Motor neuron (in vitro differentiated cells): ENCODE measurements at places on chromosomes 6 and 20. TPM values are rescaled to one million over a fixed set of nuclear protein-coding genes. Genes with fewer than 3 reads are reported as not detected.
A peak's percentile ranks its signal among the peaks of the same experiment; 100 is the strongest.

DNA sequence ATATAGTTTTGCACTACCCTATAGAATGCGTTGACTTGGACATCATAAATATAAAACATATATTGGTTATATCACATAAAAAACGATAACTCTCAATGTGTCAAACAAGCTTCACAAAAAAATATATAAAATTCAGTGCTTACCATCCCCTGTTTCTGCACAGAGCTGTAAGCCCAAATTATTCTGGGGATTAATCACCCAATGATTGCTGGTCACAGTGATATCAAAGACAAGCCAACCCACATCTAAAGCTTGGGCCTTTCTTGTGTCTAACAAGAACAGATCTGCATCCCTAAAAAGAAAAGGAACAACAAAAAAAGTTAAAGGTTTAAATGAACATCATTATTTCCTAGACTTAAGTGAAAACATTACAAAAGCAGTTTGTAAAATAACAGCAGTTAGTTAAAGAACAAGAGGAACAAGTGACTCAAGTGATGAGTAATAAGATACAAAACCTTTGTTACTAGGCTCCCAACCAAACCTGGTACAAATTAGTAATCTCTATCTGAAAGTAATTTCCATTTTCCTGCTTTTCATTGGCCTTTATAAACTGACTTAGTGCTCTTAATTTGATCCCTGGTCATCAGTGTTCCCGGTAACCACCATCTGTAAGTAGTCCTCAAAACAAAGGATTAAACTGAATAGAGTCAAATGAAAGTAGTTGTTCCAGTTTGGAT, 81.1 kb downstream of the BMP5 start:
- ATAC-seq = no peak

- ATAC-seq = no peak
Observed at GRCh38 chr6:33880104-33880678, 76.4 kb upstream of the MLN start.

- no peak for ATAC-seq
Observed at GRCh38 chr6:127956260-127956888, 55.5 kb upstream of the THEMIS start.

GRCh38 chr20:1946762-1947534, 46.9 kb downstream of the PDYN start:
- no peak for ATAC-seq

DNA sequence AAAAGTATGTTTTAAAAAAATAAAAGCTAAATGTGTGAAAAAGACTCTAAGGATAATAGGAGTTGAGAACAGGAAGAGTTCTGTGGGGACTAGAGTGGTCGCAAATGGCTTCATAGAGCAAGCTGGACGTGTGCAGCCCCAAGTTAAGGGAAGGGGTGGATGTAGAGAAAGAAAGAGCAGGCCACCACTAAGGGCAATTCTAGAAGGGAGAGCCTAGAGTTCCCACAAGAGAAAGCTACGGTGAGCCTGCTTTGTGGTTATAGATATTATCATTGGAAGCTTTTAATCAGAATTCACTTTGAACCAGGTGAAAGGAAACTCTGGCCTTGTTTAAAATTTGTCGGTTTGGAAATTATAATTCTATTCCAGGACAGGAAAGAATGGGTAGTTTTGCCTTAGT, 101.6 kb downstream of the HIVEP2 start:
- ATAC-seq = no peak

- no peak for ATAC-seq
Observed at GRCh38 chr6:53634184-53634631, 31.3 kb downstream of the KLHL31 start.

DNA sequence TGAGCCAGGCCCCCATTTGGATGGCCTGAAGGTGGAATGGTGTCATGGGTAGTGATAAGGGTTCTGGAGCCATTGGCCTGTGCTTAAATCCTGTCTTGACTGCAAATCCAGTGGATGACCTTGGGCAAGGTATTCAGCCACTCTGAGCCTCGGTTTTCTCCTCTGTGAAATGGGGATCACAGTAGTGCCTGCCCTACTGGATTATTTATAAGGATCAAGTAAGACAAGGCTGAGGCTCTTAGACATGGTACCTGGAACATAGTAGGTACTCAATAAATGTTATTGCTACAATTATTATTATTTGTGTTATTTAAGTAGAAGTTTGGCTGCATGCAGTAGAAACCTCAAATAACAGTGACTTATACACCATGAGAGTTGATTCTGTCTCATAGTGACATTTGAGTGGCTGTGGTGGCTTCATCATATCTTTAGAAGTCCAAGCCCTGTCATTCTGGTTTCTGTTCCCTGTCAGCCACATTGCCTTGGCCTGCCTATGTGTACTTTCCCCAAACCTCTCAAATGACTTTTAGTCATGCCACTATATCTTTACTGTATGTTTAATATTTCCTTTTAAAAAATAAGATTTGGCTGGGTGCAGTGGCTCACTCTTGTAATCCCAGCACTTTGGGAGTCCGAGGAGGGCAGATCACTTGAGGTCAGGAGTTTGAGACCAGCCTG, 37.6 kb upstream of the CHMP4B start:
- no peak for ATAC-seq

DNA sequence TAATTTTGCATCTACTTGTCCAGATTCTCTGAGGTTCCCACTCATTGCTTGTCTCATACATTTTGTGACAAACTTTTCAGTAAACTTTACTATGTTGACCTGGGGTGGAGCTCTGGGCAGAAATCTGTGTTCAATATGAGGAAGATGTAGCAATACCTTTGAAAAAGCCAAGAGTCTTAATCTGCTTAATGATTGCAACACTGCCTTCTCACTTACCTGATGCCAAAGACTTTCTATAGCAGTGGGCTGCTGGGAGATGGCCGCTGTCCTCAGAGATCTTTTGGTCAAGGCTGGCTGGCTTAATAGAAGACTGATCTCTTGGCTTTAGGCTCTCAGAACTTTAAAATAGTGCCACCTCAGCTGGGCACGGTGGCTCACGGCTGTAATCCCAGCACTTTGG, 70.1 kb upstream of the RBM24 start:
- no peak for ATAC-seq

DNA sequence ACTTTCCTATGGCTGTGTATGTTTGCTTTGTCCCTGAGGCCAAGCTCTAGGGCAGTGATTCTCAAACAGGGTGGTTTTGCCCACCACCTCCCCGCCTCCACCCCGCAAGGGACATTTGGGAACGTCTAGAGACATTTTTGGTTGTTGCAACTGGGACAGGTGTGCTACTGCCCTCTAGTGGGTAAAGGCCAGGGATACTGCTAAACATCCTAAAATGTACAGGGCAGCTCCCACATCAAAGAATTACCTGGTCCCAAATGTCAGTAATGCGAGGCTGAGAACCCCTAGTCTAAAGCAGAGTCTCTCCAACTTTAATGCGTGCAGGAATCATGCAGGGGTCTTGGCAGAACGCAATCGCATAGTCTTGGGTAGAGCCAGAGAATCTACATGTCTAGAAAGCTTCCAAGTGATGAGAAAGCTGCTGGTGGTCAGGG, 5.1 kb downstream of the KCNS1 start:
- peak; percentile 27 for ATAC-seq

GRCh38 chr20:53752971-53753879, 159.6 kb upstream of the ZNF217 start:
- ATAC-seq = no peak

DNA sequence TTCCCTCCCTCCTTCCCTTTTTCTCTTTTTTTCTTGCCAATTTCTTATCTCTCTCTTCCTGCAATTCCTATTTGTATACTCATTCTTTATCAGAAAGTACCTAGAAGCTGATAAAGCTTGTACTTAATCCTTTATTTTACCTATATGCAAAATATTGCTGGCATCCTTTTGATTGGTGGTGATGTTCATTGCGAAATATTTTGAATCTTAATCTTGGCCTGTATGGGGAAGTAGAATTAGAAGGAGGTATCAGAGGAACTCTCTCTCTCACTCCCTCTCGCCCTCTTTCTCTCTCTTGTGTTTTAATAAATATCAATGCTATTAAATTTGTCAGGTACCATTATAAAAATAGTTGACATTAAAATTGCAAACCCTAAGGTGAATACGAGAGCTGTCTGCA, 52.8 kb downstream of the UST start:
- ATAC-seq = no peak

GRCh38 chr6:148448369-148449012, 105.9 kb downstream of the SASH1 start:
- ATAC-seq = no peak

GRCh38 chr6:107763946-107764345, 60.2 kb downstream of the SCML4 start:
- ATAC-seq = peak; percentile 94

- no peak for ATAC-seq
Observed at GRCh38 chr6:37259191-37259590, 1.2 kb upstream of the TMEM217 start.

Gene NKAPL
- 5.3 and 5.7 TPM in 2 replicates for total RNA-seq

Gene TRIM38
- total RNA-seq = 22.0 and 22.9 TPM in 2 replicates

Gene PRR18
- total RNA-seq = 0.14 and 0.31 TPM in 2 replicates

Gene SDCBP2
- total RNA-seq = 2.2 TPM in 2 replicates

Gene SPATS1
- not detected in 2 replicates for total RNA-seq

Gene PRPH2
- total RNA-seq = 0.44 and 0.47 TPM in 2 replicates

Gene CLDN20
- 2.7 and 3.7 TPM in 2 replicates for total RNA-seq

Gene TMEM151B
- total RNA-seq = 13.5 and 15.0 TPM in 2 replicates

Gene C20orf204
- total RNA-seq = 2.2 and 3.3 TPM in 2 replicates
